ENCODE measurements at places on chromosomes 11 and 22.

DNA sequence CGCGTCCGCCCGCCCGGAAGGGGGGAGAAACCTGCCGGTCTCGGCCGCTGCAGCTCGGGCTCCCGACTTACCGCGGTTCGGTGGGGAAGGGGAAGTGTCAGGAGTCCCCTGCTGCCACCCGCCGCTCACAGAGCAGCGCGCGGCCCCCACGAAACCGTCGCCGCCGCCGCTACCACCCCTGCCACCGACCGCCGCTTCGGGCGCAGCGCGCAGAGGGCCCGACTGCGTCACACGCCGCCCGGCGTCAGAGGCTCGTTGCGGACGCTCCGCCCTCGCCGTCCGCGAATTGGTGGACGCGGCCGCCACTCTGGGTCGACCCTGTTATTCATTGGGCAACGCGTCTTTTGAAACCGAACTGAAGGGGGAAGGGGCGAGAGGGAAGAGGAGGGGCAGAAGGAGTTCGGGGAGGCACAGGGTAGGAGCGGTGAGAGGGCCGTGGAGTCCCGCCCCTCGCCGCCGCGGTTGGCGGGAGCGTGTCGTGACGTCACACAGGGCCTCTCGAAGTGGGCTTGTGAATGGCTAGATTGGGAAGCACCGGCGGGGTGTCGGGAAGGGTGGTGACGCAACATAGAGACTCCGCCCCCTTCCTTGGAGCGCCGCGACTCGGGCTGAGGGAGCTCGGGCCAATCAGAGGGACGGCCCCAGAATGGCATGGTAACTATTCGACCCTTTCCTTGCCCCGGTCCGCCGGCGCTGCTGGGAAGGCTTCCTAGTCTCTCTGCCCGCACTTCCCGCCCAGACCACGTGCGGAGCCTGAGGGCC is at the start of gene NUP98:
NUP98 (minus strand) TSS at position 226 of the 762 bp plus-strand sequence. CDS start 15,437 bp downstream, outside the sequence.
- DNase-seq: peak; percentile 100

DNA sequence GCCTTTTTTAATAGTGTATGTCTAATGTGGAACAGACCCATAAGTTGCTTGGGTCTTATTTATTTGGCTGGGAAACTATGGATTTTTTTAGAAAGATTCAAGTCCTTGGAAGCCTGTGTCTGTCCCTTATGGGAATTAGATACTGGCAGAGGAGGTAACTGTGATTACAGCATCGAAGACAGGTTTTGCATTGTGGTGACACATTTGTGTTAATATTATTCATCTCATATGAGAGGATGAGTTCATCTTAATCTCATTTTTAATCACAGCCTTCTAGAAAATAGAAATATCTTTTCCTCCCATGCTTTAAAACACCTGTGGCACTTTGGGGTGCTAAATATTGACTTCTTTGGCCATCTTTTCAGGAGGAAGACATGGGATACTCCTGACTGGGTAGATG is 9.2 kb downstream of the TAB1 start:
- DNase-seq: no peak

DNA sequence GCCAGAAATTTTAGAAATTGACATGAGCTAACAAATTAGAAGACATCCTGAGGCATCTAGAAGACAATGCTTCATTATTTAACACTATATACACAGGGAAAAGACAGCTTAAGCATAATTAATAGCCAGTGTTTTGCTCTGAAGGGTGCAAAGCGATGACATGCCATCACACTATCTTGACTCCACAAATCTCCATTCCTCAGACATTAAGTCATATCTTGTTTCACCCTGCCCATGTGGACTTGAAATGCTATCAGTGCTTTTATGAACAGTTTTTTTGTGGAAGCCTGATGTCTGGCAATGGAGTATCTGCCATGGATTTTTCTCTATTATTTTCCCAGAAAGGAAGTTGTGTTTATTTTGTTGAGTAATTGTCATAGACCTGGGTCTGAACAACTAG is 2.3 kb downstream of the CARD18 start:
- no peak for DNase-seq

- DNase-seq: no peak
These were observed at the start of gene MUC2 for GRCh38 chr11:1074244-1075221. Gene MUC2, plus strand, starts transcription at chr11:1074874.

- no peak for DNase-seq
These were observed 26.7 kb upstream of the ETS1 start for GRCh38 chr11:128614026-128614425.

- no peak for DNase-seq
These were observed 18.3 kb upstream of the MICALL1 start for GRCh38 chr22:37887584-37888378.

- DNase-seq: peak; percentile 67
These were observed at the start of gene NOL12 for GRCh38 chr22:37686002-37686982. Gene NOL12, plus strand, starts transcription at chr22:37686343. Its CDS starts 50 bp downstream, at chr22:37686393.

DNA sequence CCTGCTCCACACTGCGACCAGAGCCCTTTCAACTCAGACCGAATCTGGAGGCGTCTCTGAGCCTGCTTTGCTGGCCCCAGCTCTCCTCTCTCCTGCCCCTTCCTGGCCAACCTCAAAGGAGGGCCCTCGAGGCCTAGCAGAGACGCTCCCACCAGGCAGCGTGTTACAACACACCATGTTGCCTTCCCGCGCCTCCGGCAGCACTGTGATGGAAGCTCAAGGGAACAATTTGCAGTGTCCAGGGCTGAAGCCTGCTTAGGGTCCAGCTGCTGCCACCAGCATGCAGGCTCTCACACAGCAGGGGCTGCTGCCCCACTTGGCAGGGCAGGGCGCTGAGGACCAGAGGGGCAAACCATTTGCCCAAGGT is 18.4 kb downstream of the LINC01488 start:
- DNase-seq: no peak

DNA sequence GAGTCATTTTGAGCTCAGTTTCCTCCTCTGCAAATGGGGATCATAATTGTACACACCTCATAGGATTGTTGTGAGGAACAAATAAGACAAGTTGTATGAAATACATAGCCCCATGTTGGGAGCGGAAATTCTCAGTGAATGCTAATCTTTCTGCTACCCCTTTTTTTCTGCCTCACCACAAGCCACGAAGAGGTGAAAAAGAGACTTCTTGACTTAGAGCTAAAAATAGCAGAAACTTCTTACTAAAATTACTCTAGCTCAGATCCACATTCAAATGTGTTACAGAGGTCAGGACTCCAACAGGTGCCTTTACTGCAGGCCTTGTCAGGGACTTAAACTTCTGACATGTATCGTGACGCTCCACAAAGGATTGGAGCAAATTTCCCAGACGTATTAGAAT is 128.5 kb downstream of the MIAT start:
- DNase-seq: no peak

GRCh38 chr11:119190531-119190930 is 5.3 kb downstream of the NHERF4 start:
- DNase-seq: no peak

- DNase-seq: no peak
These were observed 313.5 kb downstream of the MIAT start for GRCh38 chr22:26970809-26971394.

DNA sequence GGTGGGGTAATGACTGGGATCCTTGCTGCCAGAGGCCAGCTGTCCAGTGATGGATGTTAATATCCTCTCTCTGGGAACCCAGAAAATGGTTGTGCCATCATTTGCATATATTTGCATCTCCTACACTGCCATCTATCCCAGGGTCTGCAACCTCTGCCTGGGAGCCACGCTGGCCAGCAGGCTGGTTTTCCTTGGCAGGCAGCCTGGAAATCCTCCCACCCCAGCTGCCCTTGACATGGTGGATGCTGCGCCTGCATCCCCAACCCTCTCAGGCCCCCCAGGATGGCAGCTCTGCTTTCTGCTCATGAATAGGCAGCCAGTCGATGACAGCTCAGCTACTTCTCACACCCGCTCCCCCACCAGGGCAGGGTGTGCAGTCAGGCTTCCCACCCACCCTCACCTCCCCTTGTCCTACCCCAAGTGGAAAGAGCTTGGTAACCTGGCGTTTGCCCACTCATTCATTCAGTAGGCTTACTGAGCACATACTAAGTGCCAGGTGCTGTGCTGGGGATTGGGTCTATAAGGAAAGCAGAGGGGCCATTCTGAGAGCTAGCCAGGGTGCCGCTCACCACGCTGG is 202.5 kb downstream of the TRIM29 start:
- DNase-seq: no peak

DNA sequence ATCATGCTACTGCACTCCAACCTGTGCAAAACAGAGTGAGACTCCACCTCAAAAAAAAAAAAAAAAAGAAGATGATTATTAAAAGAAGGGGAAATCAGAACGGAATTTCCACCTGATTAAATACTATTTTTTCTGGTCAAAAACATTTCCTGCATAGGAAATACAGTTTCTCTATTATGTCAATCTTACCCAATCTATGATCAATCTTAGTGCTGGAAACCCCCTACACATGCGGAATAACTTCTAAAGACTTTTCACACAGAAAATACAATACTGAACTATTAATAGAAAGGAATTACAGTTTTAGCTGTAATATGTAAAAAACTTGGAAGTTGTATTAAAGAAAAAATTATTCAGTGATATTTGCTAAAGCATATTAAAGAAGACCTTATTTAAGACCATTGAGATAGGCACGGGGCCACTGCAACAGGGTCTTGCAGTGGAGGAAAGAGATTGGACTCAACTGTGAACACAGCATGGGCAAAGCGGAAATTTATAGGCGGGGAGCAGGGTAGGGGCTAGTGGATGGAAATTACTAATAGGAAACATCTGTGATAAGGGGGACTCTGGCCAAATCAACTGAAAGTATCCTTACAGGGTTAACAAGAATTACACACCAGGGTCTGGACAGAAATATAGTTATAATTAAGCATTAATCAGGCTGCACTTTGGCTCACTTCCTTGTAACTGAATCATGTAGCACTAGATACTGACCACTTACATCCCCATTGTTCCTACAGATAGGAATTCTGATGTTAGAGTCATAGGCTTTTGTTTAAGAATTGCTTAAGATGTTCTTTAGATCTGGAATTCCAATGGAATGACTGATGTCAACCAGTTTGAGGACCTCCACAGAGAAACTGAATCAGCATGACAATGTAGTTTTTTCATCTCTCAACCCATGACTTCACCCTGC is 411.5 kb upstream of the DDI1 start:
- DNase-seq: no peak

GRCh38 chr11:82823647-82824619 is 76.3 kb downstream of the PRCP start:
- DNase-seq: no peak

DNA sequence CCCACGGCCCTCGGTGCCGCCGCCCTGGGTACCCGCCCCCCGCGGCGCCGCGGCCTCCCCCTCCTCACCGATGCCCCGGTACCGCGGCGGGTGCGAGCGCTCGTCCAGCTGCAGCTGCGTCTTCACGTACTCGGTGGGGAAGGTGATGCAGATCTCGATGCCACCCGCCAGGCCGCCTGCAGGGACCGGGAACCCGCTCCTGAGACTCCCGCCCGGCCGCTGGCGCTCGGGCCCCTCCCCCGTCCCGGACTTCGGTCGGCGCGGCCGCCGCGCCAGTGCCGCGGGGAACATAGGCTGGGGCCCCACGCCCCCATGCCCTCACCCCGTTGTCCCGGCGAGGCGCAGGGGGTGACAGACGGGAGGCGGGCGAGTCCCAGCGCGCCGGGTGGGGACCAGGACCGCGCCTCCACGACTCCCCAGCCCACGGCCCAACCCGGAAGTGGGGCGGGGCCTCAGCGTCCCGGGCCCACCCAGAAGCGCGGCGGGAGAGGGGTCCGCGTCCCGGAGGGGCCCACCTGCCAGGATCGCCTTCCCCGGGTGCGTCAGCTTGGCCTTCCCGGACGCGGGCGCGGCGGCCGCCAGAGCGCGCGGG is 375 bp downstream of the SLC25A1 start:
- DNase-seq: peak; percentile 30

GRCh38 chr11:77440678-77441077 is 33.2 kb downstream of the PAK1 start:
- DNase-seq: no peak

DNA sequence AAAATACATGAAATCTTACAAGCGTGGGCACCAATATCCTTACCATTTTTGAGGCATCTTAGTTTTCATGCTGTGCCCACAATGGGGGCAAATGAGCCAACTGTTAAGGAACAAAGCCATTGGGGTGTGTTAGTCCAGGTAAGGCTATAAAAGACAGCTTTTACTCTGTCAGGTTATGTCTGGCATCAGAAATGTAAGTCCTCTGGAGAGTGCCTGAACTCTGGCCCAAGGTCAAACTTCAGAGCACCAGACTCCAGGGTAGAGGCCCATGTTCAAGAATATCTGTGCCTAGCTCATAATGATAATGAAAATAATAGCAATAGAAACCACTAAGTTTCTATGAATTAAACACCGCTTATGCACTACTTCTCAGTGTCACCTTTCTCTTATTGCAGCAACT is 105.5 kb downstream of the CSNK2A3 start:
- no peak for DNase-seq

- DNase-seq: no peak
These were observed 1.2 kb upstream of the ASCL2 start for GRCh38 chr11:2271327-2272227.

- no peak for DNase-seq
These were observed 249.6 kb upstream of the B3GAT1 start for GRCh38 chr11:134661660-134662059.

- no peak for DNase-seq
These were observed 11.3 kb downstream of the SLC17A6 start for GRCh38 chr11:22349491-22349890.

DNA sequence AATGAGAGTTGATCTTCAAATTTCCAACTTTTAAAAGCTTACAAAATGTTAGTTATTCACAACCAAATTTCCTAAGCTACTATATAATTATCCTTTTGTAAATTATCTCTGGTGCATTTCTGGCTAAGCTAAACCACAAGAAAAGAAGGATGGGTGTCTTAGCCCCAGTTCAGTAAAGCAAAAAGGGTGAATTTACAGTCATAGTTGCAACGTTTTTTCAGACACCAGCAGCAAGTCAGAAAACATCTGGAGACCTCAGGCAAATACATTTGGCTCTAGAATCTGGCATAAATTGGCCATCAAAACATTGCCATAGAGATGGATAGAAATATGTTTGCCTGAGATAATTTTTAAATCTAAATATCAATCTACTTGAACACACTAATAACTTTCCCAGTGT is 257.0 kb downstream of the GUCY1A2 start:
- no peak for DNase-seq

GRCh38 chr11:94800414-94800813 is 32.3 kb downstream of the AMOTL1 start:
- no peak for DNase-seq
